ENCODE measurements at places on chromosomes 5 and 9.

DNA sequence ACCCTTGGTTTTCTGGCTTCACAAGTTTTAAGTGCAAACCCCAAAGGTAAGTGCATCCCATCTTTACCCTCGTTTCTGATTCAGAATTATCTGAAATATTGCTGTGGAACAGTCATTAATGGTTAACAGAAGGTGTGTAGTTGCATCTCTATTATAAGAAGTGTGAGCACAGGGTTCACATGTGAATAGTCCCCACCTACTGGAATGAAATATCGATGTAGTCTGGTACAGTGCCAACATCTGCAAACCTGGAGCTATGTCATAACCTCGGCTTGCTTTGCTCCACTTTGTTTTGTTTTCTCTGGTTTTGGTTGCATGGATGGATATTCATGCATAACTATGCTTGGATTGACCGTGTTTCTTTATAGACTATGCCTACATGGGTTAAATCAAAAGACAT lies 12.6 kb downstream of the HTR4 start:
- DNase-seq, result no peak

GRCh38 chr9:136225366-136225747 lies 20.3 kb downstream of the QSOX2 start:
- no peak for DNase-seq

- DNase-seq, result no peak
These were observed 123.5 kb downstream of the SMARCA2 start for GRCh38 chr9:2138646-2139045.

GRCh38 chr5:80905405-80905804 lies 54.8 kb upstream of the RASGRF2 start:
- DNase-seq, result no peak

DNA sequence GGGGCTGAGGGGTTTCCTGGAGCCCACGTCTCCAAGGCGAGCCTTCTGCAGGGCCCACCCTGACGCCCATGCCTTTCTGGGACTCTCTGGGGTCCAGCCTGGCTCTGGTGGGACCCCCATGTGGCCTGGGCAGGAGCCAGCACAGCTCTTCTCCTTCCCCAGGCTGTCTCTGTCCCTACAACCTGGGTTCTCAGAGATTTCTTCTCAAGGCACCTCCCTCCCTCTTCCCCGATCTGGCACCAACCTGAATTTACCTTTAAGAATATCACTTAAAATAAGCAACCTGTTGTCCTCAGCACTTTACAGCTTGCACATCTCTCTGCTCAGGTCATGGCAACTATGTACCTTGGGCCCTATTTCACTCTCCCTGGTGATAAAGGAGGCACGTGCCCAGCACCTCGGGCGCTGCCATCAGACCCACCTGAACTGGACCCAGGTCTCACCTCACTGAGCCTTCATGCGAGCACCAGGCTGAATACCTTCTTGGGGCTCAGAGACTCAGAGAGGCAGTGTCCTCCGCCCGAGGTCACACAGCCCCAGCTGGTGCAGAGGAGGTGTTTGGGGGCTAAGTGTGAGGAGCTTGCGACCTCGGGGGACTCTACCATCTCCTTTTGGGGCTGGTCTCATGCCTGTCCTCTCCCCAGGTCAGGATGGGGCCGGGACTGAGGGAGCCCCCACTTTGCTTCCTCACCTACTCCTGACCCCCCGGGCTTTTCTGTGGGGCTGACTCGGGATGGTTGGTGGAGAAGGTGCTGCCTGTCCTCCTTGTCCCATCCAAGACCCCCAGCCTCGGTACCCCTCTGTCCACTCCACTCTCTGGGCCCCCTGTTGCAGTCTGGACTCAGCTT lies 217.7 kb downstream of the C9orf50 start:
- no peak for DNase-seq

GRCh38 chr9:81529556-81530193 lies 159.7 kb downstream of the TLE1 start:
- DNase-seq, result no peak

DNA sequence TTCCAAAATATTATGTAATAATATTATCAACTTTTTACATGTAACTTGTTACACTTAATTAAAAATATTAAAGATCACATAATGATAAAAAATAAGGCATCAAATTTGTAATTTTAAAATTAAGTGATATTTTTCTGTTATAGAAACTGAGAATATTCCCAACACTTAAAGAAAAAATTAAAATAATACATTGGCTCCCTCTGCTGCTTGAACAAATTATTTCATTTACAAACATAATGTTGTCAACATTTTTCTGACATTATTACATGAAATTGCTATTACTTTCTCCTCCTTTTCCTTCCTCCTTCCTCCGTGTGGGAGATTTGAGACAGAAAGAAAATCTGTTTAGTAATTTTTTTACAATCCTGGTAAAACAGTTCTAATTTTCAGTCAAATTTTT lies 42.3 kb downstream of the RNF180 start:
- DNase-seq, result no peak

DNA sequence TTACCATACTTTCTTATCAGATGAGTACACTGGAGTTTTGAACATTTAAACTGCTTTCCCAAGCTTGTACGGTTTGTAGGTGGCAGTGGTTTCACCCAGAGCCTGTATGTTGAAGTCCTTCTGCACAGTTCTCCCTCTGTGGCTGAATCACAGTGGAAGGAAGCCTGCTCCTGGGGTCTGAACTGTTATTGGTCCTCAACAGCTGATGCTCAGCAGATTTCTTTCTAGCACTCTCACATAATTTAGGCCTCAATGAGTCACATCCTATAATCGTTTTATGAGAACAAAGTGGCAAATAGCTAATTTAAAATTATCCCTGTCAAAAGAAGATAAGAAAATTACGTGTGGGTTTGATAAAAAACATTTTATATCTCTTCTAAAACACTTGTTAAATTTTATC lies 229.7 kb downstream of the TLE4 start:
- DNase-seq, result no peak

GRCh38 chr5:150328515-150328914 lies 25.8 kb upstream of the ARSI start:
- DNase-seq, result no peak

- no peak for DNase-seq
These were observed 1.3 kb downstream of the RAB14 start for GRCh38 chr9:121200356-121200755.

DNA sequence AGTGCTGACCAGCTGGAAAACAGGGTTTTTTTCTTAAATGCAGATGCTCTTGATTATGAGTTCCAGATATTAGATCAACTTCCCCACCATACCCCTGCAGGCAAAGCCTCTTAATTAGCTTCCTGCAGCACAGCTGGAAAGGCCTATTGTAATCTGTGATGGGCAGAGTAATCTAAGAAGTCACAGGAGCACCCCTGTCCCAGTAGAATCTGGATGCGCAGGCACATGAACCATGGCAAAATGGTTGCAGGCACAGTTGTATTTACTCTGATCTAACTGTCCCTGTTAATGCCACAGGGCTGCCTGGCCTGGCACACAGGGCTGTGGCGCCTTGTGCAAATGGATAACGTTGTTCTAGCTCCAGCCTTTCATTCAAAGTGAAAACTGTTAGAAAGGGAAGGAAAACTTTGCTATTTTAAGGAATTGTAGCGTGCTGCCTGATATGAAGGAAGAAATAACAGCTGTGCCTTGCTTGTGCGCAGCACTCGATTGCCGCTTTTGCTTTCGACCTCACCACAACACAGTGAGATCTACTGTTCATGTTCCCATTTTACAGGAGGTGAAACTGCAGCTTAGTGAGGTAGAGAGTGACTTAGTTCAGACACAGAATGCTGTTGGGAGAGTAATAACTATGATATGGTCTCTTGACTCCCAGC lies 2.3 kb downstream of the TGFBI start:
- no peak for DNase-seq

DNA sequence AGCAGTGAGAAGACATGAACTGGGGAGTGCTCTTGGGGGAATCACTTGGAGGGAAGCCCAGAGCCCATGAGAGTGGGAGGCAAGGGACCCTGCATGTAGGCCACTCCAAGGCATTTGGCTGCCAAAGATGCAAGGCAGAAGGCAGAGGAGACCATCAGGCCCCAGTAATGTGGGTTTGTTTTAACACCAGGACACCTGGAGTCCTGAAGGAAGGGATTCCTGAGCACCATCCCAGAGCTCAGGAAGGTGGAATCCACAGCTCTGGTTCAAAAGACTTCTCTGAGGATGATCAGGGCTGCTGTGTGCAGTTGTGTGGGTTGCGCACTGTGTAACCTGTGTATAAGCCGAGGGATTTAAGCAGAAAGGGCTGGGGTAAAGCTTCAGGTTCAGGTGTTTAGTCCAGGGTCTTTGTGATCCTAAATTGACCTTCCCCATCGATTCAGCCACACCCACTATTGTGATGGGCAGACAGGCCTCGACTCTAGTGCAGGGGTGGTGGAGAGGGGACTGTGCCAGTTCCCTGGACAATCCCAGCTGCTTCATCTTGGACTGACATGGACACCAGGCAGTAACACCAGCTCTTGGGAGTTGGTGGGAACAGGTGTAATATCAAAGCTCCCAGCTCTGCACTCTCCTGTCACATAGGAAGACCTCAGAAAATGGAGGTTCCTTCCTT lies 11.0 kb downstream of the B4GALT7 start:
- no peak for DNase-seq
